ENCODE measurements at places on chromosomes 7 and 10. TPM values are rescaled to one million over a fixed set of nuclear protein-coding genes. Genes with fewer than 3 reads are reported as not detected.

Gene HTR7
- total RNA-seq, result 0.17 TPM

Gene CPA2
- not detected for total RNA-seq

Gene MAP3K8
- total RNA-seq, result 7.3 TPM

Gene TMEM213
- total RNA-seq, result not detected

Gene NAPEPLD
- 31.9 TPM for total RNA-seq

Gene NPFFR1
- not detected for total RNA-seq

DNA sequence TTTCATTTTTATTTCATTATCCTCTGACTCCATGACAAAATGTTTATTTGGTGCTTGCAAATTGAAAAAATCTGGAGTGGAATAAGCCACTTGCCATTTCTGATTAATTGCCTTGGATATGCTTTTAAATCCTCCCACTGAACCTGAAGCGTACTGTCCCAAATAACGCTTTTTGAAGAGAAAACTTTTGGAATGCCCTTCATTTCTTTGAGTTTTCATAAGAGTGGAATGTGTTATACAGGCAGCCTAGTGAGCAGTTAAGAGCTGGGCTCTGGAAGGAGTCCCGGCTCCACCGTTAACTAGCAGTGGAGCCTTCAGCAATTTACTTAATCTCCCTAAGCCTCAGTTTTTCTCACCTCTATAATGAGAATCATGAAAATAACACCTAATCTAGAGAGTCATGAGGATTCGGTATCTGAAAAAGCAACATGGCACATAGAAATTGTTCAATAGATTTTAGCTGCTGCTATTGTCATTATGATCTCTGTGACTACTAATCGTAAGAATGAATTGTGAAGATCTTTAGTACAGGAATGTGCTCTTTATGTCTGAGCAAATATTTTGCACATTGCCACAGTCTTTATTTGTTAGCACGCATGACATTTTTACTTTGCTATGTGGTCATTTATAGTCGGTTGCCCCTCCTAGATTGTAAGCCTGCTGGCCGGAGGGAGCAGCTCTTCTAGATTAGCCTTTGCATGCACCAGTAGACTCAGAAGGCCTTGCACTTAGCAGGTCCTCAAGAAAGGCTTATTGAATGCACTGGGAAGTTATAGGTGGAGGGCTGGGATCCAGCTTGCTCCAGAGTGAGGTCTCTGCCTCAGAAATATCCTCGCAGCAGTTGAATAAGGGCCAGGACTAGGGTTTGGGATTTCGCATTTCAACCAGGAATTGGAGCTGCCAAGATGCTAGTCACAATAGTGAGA lies 59.4 kb downstream of the PLCE1 start:
- H3K36me3 ChIP-seq, result no peaks in the 10 kb centered on the region
- H3K4me3 ChIP-seq, result no peak overlapping the region
- DNase-seq, result no peak
- H3K27ac ChIP-seq, result no peak overlapping the region
- H3K27me3 ChIP-seq, result no peaks in the 10 kb centered on the region

GRCh38 chr7:100088095-100088620 lies 611 bp upstream of the COPS6 start:
- H3K27ac ChIP-seq, result peak overlapping the region; percentile 82
- no peak for DNase-seq
- H3K36me3 ChIP-seq, result peaks cover 29% of the 10 kb centered on the region
- H3K27me3 ChIP-seq, result no peaks in the 10 kb centered on the region
- H3K4me3 ChIP-seq, result peak overlapping the region; percentile 77
- peaks cover 16% of the 10 kb centered on the region for H3K4me1 ChIP-seq

DNA sequence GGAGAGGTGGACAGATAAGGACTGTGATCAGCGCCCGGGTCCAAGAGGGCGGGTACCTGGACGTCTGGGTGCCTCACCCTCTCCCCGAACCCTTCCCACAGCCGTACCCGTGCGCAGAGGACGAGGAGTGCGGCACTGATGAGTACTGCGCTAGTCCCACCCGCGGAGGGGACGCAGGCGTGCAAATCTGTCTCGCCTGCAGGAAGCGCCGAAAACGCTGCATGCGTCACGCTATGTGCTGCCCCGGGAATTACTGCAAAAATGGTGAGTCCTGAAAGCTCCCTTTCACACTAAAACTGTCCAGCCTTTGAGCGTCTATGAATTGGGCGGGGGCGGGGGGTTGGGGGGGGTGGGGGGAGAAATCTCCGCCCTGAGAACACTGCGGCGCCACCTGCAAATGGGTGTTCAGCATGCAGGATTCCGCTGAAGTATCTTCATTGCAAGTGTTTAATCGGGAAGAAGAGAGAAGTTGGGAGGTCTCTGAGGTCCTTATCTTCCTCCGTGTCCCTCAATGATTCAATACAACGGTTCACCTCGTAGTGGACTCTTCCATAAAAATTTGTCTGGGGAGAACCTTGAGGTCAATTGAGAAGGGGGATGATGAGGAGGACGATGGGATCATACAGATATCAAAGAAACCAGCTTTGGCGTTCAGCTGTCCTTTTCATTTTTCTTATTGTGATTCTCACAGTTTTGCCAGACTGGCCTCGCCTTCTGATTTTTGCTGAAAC lies 906 bp downstream of the DKK1 start:
- peaks cover 4% of the 10 kb centered on the region for H3K4me1 ChIP-seq
- H3K27ac ChIP-seq, result no peak overlapping the region
- no peak overlapping the region for H3K4me3 ChIP-seq
- no peak for DNase-seq

DNA sequence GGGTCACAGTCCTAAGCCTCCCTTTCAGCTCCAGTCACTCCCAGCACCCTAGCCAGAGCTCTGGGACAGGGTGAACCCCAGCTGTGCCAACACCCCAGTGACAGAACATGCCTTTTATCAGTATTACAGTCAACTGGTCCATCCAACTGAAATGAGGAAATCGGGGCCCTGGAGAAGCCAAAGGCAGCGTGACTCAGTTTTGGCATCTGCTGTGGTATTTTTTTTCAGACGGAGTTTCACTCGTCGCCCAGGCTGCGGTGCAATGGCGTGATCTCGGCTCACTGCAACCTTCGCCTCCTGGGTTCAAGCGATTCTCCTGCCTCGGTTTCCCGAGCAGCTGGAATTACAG lies 3.4 kb upstream of the CLDN15 start:
- no peaks in the 10 kb centered on the region for H3K27me3 ChIP-seq
- peaks cover 5% of the 10 kb centered on the region for H3K36me3 ChIP-seq
- no peak overlapping the region for H3K4me3 ChIP-seq

- H3K4me3 ChIP-seq, result no peak overlapping the region
- H3K27ac ChIP-seq, result no peak overlapping the region
- H3K4me1 ChIP-seq, result no peaks in the 10 kb centered on the region
Measured at GRCh38 chr7:159210581-159211235, 66.0 kb upstream of the VIPR2 start.

DNA sequence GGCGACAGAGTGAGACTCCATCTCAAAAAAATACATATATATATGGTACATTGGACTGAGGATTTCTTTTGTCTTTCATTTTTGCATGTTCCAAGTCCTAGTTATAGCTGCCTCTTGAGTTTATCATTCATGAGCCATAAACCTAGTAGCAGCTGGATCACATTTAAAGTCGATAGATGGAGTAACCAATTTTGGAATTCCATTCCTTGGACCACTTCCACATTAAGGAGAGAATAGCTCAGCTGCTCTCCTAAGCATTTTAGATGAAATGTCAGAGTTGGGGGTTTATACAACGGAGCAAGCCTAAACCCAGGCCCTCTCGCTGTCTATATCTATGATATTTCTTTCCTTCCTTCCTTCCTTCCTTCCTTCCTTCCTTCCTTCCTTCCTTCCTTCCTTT lies 141.2 kb downstream of the LYZL1 start:
- H3K27ac ChIP-seq, result no peak overlapping the region
- DNase-seq, result no peak
- peaks cover 2% of the 10 kb centered on the region for H3K36me3 ChIP-seq
- H3K4me1 ChIP-seq, result no peaks in the 10 kb centered on the region
- no peak overlapping the region for H3K4me3 ChIP-seq

DNA sequence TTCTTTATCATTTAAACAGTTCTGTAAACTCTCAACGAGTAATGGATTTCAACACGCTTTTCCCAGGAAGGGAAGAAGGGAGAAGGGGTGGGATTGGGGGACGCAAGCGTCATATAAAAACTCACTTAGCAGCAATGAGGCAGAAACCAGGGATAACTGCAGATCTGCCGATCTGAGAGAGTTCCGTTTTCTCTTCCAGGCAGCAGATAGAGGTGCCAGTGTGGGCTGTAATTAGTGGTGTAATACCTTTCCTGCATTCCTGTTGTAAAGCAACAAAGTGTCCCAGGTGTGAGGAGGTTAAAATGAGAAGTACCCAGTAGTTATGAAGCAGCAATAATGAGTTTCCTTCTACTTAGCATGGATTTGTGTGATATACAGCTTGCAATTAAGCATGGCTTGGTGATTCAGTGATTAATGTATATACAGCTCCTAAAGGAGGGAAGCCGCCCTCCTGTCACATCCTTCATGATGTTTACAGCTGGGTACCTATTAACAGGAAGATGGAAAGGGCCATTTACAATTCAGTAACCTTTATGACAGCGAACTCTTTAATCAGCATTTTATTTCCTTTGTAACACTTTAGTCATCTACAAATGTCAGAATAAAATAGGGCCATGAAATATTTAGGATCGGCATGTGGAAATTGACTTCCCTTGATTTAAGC lies 271.9 kb downstream of the LRMDA start:
- no peaks in the 10 kb centered on the region for H3K4me1 ChIP-seq
- no peak for DNase-seq
- no peaks in the 10 kb centered on the region for H3K36me3 ChIP-seq
- no peak overlapping the region for H3K27ac ChIP-seq
- H3K4me3 ChIP-seq, result no peak overlapping the region

GRCh38 chr10:74011017-74011416 lies 13.1 kb downstream of the VCL start:
- DNase-seq, result no peak
- no peak overlapping the region for H3K4me3 ChIP-seq
- H3K4me1 ChIP-seq, result peaks cover 6% of the 10 kb centered on the region
- H3K36me3 ChIP-seq, result no peaks in the 10 kb centered on the region
- no peaks in the 10 kb centered on the region for H3K27me3 ChIP-seq

DNA sequence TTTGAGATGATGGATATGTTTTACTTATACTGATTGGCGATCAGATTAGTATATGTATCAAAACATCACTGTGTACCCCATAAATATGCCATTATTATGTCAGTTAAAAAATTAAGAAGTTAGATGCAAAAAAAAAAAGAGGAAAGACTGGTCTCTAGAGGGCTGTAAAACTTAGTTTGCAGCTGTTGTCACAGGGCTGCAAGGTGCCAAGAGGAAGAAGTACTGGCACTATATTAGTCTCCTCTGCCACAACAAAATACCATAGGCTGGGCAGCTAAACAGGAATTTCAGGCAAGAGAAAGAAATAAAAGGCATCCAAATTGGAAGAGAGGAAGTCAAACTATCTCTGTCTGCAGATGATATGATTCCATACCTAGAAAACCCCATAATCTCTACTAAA lies 177.8 kb upstream of the PLPP4 start:
- no peaks in the 10 kb centered on the region for H3K4me1 ChIP-seq
- no peaks in the 10 kb centered on the region for H3K36me3 ChIP-seq
- no peak overlapping the region for H3K27ac ChIP-seq
- DNase-seq, result no peak
- no peak overlapping the region for H3K4me3 ChIP-seq
- no peaks in the 10 kb centered on the region for H3K27me3 ChIP-seq

GRCh38 chr7:116801092-116801710 lies 61.2 kb upstream of the CAPZA2 start:
- H3K4me3 ChIP-seq, result no peak overlapping the region
- H3K36me3 ChIP-seq, result no peaks in the 10 kb centered on the region
- no peak overlapping the region for H3K27ac ChIP-seq
- no peak for DNase-seq

DNA sequence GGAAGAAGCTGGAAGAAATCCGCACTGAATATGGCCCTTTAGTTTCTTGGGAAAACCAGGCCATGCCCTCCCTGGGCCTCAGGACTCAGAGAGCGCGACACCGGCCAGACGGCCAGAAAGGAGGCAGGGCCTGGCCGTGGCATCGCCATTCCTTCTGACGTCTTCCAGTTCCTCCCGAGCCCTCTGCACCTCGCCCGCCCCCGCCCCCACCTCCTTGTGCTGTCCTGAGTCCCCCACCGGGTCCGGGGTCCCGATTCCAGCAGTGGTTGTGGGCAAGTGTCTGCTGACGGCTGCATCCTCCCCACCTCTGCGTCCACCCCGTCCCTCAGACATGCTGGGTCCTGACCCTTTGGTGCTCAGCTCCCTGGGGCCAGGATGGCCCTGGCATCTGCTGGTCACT lies 312.1 kb upstream of the SHH start:
- no peak overlapping the region for H3K4me3 ChIP-seq
- H3K27ac ChIP-seq, result no peak overlapping the region
- H3K36me3 ChIP-seq, result no peaks in the 10 kb centered on the region
- DNase-seq, result no peak

GRCh38 chr10:90947030-90947960 lies 26.4 kb upstream of the ANKRD1 start:
- H3K36me3 ChIP-seq, result no peaks in the 10 kb centered on the region
- no peak for DNase-seq
- H3K27ac ChIP-seq, result no peak overlapping the region
- H3K4me1 ChIP-seq, result no peaks in the 10 kb centered on the region
- no peak overlapping the region for H3K4me3 ChIP-seq

- no peak overlapping the region for H3K27ac ChIP-seq
- no peaks in the 10 kb centered on the region for H3K4me1 ChIP-seq
- H3K36me3 ChIP-seq, result no peaks in the 10 kb centered on the region
- no peak overlapping the region for H3K4me3 ChIP-seq
- no peaks in the 10 kb centered on the region for H3K27me3 ChIP-seq
Measured at GRCh38 chr10:3045471-3046209, 21.7 kb upstream of the PFKP start.
